Stimulated activated CD8-positive, alpha-beta memory T cell treated with anti-CD3 and anti-CD28 coated beads, Interleukin-4, amount 100 ng/mL, for 4 hours (primary cell): ENCODE measurements at places on chromosomes 16 and 17.

DNA sequence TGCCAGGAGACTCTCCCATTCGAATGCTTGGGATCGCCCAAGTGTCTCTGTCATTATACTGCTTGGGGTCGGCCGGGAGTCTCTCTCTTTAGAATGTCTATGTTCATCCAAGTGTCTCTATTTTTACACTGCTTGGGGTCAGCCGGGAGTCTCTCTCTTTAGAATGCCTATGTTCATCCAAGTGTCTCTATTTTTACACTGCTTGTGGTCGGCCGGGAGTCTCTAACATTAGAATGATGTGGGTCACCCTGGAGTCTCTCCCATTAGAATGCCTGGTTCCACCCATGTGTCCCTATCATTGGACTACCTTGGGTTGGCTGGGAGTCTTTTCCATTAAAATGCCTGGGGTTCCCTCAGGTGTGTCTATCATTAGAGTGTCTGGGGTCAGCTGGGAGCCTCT is 2230.4 kb downstream of the TP53TG3F start:
- DNase-seq: no peak

GRCh38 chr16:27426423-27427408 is 24.7 kb downstream of the IL21R start:
- peak; percentile 65 for DNase-seq

DNA sequence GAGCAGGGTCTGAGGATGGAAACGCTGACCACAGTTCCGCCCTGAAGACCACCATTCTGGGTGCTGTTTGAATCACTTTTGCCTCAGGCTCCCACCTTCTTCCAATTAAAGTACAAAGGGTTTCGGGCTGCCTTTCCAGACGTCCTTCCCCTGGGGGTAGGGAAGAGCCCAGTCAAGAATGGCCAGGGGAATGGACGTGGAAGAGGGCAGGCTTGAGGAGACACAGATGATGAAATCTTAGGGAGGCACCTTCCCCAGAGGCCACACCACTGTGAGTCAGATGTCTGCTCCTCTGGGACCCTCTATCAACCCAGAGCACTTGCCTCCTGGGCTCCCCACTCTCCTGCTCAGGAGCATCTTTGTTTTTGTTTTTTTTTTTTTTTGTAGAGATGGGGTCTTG is 27.5 kb upstream of the MTSS2 start:
- DNase-seq: no peak

DNA sequence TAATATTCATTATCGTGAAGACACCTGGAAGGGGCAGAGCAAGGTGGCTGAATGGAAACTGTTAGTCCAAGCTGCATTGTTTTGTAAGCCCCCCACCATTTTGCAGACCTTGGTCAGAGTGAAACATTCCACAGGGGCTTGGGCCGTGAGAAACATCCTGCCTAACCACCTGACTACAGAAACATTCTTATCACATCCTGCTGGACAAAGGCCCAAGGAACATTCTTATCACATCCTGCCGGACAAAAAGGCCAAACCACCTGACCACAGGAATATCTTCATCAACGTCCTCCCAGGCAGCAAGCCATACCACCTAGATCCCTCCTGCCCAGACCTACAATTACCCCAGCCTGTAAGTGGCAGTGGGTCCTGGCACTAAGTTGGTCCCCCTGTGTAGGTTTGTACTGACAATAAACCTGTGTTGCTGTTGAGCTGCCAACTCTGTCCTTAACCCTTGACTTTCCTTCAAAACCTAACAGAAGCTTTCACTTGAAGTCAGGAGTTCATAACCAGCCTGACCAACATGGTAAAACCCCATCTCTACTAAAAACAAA is 19.6 kb downstream of the ATF7IP2 start:
- DNase-seq: no peak

DNA sequence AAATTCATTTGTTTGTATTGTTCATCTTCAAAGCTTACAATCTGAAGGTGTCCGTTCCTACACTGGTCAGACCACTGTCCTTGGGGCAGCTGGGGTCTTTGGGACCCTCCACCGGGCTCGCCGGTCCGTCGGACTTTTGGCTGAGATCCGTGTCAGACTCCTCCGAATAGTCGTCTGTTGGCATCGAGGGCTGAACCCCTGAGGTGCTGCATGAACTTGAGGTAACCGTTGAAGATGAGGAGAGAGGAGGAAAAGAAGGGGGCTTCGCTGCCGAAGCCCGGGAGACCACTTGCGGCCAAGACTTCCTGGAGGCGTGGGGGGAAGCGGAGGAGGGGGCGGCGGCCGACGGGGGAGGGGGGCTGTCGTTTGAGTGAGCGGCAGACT is 260.8 kb downstream of the ZFHX3 start:
- no peak for DNase-seq

DNA sequence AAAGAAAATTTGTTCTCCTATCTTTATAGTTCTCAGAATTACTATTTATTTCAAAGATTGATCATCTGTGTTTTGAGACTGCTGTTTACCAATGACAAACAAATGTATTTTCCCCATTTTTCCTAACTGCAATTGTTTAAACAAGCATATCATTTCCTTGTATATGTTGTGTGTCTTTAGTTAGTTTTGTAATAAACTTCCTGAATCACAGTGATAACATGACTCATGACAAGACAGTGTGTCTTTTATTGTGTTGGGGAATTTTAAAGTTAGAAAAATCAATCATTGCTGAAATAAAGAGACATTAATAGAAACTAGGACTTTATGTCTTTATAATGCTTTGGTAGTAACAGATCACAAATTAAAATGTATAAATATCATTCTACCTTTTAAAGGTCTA is 348.5 kb downstream of the KCNJ2 start:
- no peak for DNase-seq

DNA sequence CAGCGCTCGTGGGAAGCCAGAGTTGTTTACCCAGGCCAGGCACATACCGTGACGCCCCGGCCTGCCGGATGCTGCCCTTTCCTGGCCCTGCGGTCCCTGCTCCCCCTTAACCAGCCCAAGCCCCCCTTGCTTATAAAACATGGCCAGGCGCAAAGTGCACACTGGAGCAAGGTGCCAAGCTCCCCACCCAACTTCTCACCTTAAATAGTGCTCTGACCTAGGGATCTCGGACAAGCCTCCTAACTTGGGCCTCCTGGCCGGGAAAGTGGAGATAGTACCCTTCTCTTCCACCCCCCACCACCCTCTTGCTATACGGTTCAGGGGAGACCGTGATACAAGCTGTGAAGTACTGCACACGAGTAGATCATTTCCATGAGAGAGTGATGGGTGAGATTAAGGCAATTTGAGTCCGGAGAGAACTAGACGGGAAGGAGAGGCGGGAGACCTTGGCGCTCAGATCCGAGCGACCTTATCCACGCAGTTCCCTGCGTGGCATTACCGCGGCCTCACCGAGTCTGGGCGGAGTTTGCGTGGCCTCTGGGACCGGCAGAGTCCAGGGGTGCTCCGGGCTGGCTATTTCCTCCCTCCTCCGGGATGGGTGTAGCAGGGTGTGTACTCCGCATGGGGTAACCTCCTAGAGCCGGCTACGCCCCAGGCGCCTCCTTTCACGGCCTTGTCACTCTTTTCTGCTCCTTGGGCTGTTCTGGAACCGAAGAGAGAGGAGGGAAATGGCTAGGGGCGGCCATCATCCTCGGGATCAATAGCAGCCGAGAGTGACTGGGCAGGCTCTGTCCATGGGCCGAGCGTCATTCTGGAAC is 4.4 kb upstream of the LHX1 start:
- DNase-seq: no peak

DNA sequence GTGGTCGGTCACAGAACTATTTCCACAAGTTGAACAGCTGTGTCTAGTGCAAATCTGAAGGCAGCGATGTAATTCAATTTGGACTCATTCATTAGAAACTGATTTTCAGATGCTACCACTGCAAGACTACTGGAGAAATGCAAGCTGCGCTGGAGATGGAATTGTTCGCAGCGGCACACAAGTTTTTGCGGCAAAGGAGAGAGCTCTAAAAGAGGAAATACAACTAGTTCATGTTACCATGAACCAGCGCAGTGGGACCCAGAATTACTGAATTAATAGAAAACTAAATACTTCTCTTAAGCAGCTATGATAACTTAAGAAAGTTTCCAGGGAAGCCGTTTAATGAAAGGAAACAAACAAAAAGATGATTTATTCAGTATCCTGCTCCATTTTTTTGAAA is 1.9 kb downstream of the CREBBP start:
- no peak for DNase-seq

DNA sequence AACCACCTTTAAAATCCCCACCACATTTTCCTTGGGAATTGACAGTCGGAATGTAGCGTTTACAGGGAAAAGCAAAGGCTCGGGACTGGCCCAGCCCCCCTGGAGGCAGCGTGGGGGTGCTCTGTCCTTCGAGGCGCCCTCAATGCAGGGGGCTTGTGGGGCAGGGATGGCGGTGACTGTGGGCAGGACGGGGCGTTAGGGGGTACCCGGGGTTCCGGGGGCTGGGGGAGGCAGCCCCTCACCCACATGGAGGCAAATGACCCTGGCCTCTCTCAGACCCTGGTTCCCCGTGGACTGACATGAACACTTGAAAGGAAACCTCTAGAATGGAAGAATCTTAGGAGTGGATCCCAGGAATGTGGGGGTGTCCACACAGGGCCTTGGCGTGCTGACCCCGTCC is 78.4 kb upstream of the GNG13 start:
- DNase-seq: no peak
